Activated CD8-positive, alpha-beta T cell treated with anti-CD3 and anti-CD28 coated beads, Interleukin-2, amount 10 ng/mL, durations not matched to agents 7 days and 5 days (primary cell): ENCODE measurements at places on chromosomes 7 and 10. TPM values are rescaled to one million over a fixed set of nuclear protein-coding genes. Genes with fewer than 3 reads are reported as not detected.

Gene TMEM213
- total RNA-seq = not detected

- no peak for DNase-seq
These were observed 17.2 kb downstream of the TSPAN33 start for GRCh38 chr7:129161524-129162225.

DNA sequence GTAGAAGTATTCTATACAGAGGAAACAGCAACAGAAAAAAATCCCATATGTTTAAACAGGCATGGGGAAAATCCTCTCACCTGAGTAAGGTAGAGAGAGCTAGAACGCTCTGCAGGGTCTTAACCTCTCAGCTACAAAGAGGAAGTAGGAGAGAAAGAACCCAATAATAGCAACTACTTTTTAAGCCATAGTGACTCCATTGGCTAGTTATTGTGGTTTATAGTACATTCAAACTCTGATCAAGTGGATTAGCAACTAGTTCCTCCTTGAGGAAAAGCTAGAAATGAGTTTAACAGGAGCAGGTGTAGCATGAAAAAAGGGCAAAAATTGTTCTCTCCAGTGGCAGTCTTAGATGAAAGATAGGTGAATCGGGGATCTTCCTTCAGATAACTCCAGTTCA lies 89.7 kb downstream of the HGF start:
- no peak for DNase-seq

DNA sequence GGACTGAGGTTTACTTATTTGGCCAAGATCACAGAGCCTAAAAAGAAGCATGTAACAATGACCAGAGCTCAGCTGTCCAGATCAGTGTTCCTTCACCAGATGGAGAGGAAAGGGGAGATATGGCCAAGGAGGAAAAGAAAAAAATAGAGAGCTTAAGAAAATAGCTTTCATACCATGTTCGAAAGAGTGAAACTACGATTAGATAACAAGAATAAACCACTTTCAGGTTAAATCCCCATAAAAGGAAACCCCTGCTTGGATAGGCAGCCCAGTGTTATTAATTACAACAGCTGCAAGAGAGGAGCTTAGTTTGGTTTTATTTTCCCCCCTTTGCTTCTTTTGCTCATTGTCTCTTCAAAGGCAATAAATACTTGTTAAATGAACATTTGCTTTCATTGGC lies 160.8 kb downstream of the ZNF438 start:
- no peak for DNase-seq

DNA sequence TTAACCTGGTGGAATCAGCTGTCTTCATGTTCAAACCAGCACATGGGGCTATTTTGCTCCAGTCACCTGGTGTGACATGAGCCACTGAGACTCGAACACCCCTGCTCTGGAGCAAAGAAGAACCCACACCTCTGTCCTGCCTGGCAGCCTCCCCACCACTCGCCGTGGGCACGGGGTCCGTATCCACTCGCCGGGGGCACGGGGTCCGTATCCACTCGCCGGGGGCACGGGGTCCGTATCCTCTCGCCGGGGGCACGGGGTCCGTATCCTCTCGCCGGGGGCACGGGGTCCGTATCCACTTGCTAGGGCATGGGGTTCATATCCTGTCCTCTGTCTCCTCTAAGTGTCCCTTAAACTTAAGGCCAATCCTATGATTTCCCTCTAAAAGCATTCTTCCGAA lies 558.7 kb downstream of the PTPRN2 start:
- DNase-seq = no peak

- DNase-seq = no peak
These were observed 38.7 kb downstream of the FAM241B start for GRCh38 chr10:69668721-69669120.
